ENCODE measurements at places on chromosomes 2 and 18.

DNA sequence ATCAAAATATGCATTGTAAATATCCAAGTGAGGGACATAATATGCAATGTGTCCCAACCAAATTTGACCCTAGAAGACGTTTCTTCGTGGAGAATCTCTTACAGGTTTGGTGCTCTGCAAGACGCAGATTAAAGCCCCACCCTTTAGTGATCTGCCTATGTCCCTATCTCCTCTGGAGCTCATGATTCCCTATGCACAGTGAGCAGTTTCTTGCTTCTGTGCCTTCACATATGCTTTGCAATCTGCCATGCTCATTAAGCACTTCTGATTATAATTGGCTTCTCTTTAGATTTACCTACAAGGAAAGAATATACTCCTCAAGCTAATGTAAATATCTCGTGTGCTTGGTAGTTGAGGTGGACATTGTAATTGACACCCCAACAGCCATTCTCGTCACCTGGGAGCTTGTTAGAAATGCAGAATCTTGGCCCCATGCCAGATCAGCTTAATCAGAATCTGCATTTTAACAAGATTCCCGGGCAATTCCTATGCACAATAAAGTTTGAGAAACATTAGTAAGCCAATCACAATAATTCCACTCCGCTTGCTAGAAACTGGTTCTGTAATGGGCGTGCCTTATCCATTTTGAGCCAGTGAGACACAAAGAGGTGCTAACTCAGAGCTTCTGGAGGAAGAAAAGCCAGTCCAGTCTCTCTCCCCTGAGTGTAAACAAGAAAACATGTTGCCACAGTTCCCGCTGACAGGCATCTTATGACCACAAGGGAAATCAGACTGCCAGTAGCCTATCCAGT lies 2.8 kb upstream of the PUM2 start:
- DNase-seq = no peak

DNA sequence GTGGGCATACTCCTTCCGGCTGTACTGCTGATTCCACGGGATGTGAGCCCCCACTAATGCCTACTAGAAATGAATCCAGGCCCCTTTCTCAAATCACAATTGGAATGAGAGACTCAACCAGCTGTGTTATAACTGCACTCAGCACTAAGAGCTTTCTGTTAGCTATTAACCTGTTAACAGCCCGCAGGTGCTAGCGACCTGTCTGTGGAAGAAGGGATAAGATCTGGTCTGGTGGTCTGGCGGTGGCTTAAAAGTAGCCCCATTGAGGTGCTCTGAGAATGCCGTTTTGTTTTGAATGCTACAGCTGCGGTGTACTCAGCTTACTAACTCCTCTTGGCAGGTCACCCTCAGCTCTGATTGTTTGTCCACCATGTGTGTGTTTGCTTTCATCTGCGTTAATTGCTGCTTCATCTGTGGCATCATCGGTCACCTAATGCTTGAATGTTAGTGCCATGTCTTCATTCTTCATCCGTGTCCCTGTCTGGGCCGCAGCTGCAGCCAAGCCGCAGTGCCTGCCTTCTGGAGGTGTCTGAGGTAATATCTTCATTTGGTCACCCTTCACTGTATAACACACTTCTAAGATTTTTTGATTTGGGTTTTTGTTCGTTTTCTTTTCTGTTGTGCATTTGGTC lies 16.3 kb downstream of the RAB12 start:
- DNase-seq = no peak

DNA sequence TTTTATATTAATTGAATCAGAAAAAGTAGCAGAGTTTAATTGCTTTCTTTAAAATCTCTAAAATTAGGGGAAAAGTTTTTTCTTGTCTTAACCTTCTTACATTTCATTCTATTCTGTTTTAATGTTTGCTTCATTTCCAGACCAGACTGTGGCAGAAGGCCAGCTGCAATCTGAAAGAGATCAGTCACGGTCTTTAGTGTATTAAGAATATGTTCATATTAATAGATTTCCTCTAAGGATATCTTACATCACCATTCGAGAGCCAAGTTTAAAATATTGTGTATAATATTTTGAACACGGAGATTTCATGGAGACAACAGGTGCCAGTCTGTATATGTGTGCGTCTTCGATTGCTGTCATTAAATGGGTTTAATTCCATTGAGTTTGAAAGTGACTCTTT lies 230.9 kb upstream of the ZSWIM2 start:
- DNase-seq = no peak

DNA sequence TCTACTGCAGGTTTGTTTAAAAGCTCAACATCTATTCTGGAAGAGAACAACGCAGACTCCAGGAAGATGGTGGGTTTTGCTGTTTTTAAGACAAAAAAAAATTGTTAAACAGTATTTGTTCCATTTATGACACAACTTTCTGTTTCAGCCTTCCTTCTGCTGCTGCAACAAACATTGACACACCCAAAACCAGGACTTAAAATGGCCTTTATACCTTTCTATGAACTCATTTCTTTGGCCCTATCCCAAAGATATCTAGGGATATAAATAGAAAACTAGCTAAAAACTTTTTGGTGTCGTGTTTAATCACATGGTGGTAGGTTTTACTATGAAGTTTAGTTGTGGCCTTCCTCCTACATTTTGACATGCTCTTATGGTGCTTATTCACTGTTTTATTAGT lies 964 bp upstream of the GALNT3 start:
- no peak for DNase-seq

GRCh38 chr2:124353656-124354055 lies 328.6 kb downstream of the CNTNAP5 start:
- no peak for DNase-seq

GRCh38 chr2:72275084-72275483 lies 127.4 kb upstream of the CYP26B1 start:
- no peak for DNase-seq

DNA sequence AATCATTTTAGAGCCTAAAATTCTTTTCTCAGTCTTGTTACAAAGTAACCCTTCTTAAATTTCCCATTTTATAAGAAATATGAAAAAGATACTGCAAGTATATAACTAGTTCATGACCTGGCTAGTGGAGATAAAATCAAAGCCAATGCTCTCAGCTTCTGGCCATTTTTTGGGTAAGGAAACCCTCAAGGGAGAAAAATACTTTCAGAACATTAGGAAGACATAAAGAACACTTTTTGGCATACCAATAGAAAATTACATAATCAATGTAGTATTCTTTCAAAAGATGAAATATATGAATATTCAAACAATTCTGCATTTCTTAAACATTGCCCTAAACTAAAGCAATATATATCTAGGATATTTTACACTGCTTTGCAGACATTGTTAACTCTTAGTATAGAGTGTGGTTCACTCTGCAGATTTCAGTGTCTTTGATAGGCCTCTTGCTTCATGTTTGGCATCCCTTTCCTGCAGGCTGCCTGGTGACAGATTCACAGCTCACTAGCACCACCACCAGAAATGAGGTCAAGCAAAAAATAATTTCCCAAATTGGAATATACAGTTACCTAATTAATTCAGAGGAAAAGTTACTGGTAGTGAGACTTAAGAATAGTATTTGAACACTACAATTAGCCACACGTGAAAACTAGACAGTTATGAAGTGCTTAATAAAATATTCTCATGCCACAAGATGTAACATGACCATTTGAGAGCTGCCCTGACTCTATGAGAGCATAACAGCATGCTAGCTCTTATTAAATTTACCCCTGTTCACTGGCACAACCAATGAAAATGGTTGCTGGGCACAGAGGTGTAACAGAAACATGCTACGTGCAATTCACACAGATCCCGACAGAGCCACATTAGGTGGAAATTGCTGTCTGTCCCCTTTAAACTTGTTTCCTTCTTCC lies 36.0 kb downstream of the PAIP2B start:
- no peak for DNase-seq

- DNase-seq = no peak
These were observed 12.5 kb downstream of the ZNF407 start for GRCh38 chr18:74610051-74610615.

DNA sequence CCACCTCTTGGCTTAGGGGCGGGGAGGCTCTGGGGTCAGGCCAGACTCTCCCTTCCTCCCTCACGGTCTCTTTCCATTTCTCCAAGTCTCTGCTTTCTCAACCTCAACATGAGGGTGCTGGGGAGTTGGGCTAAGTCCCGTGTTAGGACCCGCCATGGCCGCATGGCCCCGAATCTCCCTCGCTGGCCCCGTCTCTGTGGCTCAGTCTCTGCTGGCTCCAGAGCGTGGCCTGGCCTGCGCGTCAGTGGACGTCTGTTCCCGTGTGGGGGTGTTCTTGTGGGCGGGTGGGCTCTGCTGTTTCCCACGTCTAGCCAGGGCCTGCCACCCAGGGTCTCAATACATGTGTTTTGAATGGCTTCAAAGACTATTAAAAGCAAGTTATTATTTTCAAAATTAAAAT lies 12.4 kb downstream of the ALLC start:
- DNase-seq = no peak

- DNase-seq = no peak
These were observed 84.4 kb upstream of the HS6ST1 start for GRCh38 chr2:128402911-128403670.

- DNase-seq = no peak
These were observed 40.2 kb upstream of the EGR4 start for GRCh38 chr2:73333564-73333963.

- DNase-seq = no peak
These were observed 22.7 kb downstream of the FARP2 start for GRCh38 chr2:241378816-241379215.

DNA sequence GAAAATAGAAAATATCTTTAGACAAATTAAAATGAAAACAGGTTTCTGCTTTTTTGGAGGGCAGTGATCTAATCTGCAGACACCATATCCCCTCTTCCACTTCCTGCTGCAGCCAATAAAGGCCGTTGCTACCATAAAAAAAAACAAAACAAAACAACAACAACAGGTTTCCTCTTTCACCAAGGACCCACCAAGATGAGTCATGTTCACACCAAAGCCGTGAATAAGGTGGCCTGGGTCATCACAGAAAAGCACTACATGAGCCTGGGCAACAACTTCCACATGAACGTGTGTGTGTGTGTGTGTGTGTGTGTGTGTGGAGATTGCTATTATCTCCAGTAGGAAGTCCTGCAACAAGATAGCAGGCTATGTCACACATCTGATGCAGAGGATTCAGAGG lies 24.8 kb upstream of the TFCP2L1 start:
- DNase-seq = peak; percentile 23

DNA sequence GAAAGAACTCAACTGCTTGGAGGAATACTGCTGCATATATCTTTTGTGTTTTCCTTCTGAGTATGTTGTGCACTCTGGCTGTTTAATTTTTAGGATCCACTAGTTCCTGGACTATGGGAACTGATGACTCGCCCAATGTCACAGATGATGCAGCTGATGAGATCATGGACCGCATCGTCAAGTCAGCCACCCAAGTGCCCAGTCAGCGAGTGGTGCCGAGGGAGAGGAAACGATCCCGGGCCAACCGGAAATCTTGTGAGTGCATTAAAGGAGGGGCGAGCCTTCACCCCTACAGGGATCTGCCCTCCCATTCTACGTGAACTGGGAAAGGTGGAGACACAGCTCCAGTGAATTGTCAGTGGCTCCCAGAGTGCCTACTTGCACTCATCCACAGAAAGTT lies 59.6 kb downstream of the TPGS2 start:
- no peak for DNase-seq

DNA sequence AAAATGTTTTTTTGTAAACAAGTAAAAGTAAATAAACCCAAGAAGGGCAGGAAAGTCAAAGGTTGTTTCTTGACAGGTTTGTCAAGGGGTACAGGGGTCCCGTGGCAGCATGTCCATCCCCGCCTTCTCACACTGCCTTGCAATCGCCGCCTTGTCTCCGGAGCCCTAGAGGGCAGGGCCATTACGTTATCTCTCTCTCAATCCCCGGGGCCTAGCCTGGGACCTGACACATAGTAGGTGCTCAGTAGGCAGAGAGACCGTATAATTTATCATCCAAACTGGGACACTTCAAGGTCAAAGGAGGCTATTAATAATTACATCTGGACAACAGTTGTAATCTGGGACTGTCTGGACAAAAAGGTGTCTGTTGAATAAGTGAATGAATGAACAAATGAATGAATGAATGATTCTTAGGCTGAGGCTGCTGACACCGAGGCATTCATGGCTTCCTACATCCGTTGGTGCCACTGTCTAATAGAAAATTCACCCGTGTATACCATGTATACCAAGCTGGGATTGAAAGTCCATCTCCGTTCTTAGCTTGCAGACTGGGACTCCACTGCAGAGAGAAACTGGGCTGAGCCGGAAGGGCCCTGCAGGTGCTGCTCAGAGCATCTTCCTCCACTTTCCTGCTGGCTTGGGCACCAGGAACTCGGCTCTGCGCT lies 44.8 kb upstream of the PLB1 start:
- DNase-seq = no peak

- DNase-seq = no peak
These were observed 13.9 kb downstream of the PSMD14 start for GRCh38 chr2:161321944-161322648.

- no peak for DNase-seq
These were observed 22.0 kb downstream of the NTSR2 start for GRCh38 chr2:11647834-11648600.

DNA sequence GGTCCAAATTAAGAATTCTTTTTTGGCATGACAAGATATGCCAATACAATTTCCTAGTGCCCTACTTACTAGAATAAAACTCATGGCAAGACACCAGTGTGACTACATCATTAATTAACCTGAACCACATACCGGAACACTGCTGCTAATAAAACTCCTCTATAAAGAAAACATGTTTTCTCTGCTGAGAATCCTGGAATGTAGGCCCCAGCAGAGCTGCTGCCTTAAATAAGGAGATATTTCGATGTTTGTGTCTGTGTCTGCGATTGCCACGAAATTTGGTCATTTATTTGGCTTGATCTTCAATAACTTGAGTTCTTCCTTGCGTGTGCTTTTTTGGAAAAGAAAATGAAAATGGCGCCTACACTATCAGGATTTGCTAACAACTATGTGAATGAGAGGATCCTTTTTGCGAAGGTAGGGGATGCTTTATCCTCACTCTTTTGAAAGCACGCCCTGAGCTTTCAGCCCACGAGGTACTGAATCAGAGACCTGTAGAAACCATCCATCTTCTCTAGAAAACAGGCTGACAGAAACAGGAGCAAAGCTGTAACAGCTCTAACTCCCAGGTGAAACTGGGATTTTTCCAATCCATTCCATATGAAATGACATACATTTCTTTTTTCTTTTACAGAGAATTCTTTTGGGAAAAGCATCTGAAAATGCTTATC lies 27.0 kb downstream of the KLF7 start:
- no peak for DNase-seq

- DNase-seq = no peak
These were observed at the start of gene LGALSL for GRCh38 chr2:64453770-64454385. LGALSL (plus strand) TSS chr2:64454162; CDS start chr2:64454546, 384 bp downstream.

DNA sequence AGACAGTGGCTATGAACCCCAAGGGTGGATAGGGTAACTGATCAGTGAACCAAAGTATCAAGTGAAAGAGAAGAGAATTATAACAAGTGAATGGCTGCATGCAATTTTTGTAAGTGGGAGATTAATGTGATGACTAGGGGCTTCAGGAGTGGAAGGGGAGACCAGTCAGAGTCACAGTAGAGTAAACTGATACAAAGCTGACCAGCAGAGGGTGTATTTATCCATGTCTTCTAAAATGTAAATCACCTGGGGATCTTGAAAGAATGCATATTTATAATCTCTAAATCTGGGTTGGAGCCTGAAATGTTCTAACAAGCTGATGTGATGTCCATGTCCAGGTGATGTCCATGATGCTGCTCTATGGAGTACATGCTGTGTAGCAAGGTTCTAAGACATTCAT lies 1351.3 kb upstream of the CHAC2 start:
- DNase-seq = no peak

Measured in epithelial cell of proximal tubule (primary cell).